Stimulated activated CD4-positive, alpha-beta T cell treated with anti-CD3 and anti-CD28 coated beads, Interleukin-4, amount 100 ng/mL, for 4 hours (primary cell): ENCODE measurements at places on chromosomes 6 and 20.

DNA sequence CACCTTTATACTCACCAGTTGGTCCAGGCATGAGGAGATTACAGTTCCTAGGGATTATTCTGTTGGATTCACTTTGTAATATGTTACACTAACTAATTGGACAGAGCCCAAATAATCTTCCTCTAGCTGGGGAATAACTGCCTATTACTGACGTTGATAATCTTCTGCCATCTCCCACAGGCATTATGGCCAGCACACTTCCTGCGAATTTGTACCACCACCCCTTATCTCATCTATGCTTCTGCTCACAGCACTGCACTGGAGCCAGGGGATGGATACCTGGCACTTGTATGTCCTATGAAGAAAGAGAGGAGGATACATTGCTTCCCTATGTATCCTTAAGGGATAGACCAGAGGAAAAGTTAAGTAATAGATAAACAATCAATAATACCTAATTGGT, 494.8 kb upstream of the MAN1A1 start:
- no peak for DNase-seq

DNA sequence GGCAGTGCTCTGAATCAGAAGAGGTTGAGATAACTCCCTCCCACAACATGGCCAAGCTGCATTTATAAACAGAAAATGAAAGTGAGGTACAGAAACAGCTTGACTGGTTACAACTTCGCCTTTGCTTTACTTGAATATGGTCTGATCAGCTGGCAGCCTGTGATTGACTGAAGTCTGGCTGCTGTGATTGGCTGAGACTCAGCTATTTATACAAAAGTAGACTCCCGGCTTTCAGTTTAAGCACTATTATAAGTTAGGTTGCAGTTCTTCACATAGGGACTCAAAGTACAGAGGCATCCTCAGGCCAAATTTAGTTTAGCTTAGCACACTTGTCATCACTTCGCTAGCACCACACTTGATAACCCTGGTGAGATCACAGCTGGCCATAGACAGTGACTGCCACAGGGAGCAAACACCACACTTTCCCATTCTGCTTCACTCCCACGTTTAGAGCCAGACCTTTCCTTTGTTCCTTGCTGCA, 362.6 kb downstream of the EPM2A start:
- no peak for DNase-seq

DNA sequence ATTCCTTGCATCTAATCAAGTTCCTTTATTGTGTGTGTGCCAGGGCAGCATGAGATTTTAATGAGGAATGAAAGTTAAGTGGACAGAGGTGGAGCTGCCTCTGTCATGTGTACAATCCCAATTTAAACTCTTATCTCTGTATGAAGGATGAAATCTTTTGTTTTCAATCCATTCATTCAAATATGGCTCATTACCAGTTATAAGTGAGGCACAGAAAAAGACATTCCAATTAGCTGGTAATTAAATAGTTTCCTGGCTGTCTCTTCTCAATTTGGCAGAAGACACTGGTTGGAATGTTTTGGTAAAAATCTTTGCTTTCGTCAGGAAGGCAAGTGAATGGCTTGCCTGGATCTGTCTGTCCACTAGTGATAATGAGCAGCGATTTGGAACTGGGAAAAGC, 46.4 kb downstream of the CLVS2 start:
- DNase-seq: no peak

GRCh38 chr20:62202083-62202395, 18.0 kb downstream of the HRH3 start:
- no peak for DNase-seq

DNA sequence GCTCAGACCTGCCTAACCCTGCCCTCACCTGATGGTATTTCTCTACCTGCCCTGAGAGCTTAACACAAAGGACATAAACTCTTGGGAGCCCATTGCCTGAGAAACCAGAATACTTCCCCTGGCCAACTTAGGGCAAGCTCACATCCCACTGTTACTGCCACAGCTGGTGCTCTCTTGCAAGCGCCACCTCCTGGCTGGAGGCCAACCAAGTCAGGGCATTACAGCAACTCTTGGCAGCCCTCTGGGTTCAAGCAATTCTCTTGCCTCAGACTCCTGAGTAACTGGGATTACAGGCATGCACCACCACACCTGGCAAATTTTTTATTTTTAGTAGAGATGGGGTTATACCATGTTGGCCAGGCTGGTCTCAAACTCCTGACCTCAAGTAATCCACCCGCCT, 70.1 kb downstream of the HECA start:
- no peak for DNase-seq

GRCh38 chr20:3432844-3433243, 25.4 kb upstream of the DNAAF9 start:
- DNase-seq: no peak

DNA sequence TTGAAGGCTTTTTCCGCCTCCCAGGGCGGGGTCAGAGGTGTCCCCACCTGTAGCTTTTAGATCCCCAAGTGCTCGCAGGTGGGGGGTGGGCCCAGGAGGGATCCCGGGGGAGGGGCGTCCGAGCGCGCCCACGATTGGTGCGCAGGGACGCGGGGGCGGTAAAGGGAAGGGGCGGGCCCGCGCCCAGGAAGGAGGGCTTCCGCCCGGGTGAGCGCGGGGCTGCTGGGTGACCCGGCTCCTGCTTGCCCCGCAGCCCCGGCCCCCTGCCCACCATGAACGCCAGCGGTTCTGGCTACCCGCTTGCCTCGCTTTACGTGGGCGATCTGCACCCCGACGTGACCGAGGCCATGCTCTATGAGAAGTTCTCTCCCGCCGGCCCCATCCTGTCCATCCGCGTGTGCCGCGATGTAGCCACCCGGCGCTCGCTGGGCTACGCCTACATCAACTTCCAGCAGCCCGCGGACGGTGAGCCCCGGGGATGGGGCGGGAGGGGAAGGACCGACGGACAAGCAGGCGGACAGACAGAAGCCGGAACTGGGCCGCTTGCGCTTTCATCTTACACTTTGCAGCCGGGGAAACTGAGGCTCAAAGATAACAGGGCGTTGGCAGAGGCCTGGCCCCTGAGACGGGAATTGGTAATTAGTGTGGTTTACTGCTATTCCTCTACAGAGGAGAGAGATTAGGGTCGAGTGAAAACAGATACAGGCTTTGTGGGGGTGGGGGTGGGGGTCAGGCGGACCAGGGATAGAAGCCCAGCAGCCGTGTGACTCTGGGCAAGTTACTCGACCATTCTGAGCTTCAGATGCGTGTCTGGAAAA, at the start of gene PABPC1L:
Gene PABPC1L (plus strand): TSS at position 189 of the 818 bp plus-strand sequence. CDS start 84 bp downstream, at position 273.
- peak; percentile 83 for DNase-seq

DNA sequence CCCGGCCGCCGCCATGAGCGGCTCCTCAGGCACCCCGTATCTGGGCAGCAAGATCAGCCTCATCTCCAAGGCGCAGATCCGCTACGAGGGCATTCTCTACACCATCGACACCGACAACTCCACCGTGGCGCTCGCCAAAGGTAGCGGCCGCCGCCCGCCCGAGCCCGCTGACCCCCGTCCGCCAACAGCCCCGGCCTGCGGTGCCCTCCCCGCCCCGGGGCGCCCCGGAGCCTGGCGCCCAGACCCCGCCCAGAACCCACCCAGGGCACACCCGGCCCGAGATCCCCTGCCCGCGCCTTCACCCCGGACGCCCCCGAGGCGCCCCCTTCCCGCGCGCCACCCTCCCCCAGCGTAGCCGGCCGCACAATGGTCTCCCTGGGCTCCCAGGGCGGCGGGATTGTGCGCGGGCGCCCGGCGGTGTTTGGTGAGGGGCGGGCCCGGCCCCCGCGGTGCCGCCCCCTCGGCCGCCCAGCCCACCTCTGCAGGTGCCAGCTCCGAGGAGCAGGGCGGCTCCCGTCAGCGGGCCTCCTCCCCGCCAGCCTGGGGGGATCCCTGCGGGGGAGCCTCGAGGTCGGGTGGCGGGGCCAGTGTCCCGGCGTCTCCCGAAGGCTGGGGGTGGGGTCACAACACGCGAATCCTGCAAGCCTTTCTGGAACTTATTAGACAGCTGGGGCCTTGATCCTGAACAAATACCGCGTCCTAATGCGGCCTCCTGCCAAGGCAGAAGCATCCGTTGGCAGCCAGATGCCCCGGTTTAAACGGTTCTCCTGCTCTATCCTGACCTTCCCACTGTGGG, 577 bp downstream of the LSM14B start:
- DNase-seq: peak; percentile 41

DNA sequence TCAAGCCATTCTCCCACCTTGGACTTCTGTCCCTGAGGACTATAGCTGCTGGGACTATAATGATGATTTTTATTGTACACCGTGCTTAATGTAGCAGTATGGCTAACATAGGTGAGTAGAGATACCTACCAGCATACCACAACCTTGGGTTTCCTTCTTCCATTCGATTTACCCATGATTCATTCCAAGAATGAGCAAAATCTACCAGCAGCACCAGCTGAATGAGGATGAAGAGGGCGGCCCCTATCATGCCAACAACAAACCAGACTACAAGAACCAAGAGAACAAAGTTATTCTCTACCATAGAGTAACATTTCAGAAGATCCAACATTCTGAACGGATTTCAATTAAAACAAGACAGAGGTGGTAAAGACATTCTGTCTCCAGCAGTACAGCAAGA, 12.1 kb downstream of the SERINC3 start:
- no peak for DNase-seq

DNA sequence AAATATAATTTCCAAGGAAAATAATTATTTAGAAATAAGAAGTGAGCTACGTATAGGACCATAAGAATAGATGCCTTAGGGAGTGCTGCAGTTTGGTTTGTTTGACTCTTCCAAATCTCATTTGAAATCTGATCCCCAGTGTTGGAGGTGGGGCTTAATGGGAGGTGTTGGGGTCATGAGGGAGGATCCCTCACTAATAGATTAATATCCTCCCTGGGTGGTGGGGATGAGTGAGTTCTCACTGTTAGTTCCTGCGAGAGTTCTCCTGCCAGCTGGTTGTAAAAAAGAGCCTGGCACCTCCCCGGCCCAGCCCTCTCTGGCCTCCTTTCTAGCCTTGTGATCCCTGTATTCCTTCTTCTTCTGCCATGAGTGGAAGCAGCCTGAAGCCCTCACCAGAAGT, 69.3 kb downstream of the RCAN2 start:
- DNase-seq: no peak

DNA sequence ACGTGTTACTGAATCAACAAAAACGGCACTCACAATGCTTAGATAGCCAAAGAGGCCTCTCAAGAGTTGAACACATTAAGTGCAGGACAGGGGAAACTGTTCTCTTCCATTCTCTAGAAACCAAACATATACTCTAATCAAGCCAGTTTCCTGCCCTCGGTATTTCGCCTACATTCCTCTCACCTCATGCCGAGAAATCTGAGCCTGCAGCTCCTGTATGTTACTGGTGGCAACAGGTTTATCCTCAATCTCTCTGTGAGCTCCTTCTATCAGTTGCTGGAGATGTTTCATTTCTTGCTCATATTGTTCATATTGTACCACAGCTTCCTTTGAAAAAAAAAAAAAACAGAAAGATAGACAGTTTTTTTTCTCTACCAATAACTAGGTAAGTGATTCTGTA, 328.9 kb downstream of the SYNE1 start:
- DNase-seq: no peak

GRCh38 chr20:51584737-51585136, 42.2 kb upstream of the NFATC2 start:
- no peak for DNase-seq

- no peak for DNase-seq
These were observed 509.3 kb upstream of the MAN1A1 start for GRCh38 chr6:119858901-119859300.

DNA sequence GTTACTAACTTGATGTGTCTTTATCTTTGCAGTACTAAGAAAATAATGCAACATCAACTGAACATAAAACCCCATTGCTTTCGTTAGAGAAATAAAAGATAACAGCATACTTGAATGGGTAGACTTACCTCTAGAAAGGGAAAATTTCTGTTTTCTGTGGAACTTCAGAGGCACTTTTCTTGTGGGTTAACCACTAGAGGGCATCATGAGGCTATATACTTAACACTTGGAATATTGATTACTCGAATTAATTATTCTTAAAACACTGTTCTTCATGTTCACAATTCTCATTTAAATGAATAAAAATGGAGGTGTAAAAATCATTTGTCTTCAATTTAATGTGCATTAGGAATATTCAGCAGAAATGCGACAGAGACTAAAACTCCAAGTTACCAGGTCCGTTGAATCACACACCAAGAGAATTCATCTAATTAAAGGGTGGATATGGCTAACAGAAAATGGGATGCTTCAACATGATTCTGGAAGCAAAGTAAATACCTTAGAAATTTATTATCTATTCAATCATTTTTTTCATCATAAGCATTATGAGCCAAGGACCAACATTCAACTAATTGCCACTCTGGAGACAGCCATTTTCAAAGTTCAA, 330.8 kb upstream of the PREP start:
- DNase-seq: no peak

DNA sequence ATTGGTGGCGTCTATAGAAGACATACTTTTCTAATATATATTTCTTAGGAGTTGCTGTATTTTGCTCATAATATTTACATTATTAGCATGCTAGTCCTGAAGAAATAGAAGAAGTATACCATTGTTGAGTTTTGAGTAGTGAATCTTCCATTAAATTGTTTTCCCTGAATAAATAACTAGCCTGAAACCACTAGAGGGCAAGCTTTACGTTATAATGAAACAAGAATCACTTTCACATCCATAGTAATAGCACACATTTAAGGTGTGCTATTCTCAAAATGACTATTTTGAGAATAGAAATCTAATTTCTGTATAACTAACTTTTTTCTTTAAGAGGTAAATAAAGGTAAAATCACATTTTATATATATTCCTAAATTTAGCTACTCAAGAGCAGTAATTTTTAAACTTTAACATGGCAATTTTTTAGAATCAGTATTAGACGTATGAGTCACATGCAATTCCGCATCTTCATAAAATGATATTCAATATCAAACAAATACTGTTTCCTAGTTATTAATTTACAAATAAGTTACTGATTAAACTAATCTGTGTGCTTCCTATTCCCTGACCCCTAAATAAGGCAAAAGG, 213.2 kb upstream of the MANEA start:
- no peak for DNase-seq

DNA sequence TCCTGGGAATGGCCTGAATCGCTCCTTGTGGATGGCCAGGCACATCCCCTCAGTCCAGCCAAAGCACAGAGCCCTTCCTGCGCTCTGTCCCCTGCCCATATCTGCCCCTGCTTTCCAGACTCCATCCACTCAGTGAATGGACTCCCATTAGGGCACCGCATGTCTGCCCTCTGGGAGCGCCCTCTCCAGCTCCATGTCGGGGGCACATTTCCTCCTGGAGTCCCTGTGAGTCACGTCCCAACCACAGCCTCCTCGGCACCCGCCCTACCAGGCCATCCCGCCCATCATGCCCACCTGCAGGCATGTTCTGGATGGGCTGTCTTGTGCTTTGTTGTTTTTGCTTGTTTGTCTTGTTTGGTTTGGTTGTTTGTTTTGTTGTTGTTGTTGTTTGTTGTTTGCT, 96.8 kb downstream of the PSMB1 start:
- DNase-seq: no peak

DNA sequence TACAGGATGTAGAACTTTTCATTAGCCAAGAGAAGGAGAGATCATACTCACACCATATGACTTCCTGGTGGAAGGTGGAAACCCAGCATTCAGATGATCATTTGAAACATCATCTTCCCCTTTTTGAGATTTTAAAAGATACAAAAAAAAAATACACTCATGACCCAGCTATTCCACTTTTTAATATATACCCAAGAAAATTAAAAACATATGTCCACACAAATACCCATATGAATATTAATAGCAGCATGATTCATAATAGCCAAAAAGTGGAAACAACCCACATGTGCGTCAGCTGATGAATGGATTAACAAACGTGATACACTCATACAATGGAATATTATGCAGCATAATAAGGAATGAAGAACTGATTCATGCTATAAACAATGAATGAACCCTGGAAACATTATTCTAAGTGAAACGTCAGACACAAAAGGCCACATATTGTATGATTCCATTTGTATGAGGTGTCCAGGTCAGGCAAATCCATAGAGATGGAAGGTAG, 130.0 kb upstream of the SGK1 start:
- DNase-seq: no peak
